ENCODE measurements at places on chromosomes 7 and 10.

DNA sequence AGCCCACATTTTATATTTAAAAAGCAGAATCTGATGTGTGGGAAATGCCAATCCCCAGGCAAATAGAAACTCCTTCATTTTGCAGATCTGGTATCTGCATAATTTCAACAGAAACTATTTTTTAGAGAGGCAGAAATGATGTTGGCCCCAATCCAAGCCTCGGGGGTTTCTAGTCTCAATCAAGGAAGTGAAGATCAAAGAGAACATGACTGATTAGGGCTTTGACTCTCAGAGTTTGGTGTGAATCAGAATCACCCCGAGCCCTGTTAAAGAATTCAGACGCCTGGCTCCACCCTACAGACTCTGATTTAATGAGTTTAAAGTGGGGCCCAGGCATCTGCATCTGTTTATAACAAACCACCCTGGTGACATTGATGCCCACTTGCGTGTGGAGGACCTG lies 36.7 kb upstream of the UBE2H start:
- DNase-seq: peak; percentile 67

DNA sequence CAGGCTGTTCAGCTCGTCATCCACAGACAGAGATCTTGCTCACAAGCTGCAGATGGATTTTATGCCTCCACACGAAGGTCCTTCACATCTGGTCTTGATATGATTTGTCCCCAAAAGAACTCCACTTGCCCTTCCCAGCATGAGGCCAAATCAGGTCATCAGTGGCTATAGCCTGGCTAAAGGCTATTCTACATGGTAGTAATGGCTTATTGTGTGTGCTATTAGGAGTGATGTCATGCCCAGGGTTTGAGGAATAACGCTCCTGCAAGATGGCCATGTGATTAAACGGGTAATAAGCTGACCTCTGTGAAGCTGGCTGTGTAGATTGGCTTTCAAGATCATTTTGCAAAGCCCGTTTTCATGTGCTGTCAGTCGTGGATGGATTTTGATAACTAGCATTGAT lies 313.8 kb downstream of the FRMD4A start:
- no peak for DNase-seq

GRCh38 chr7:8371742-8372141 lies 61.7 kb upstream of the NXPH1 start:
- DNase-seq: no peak

DNA sequence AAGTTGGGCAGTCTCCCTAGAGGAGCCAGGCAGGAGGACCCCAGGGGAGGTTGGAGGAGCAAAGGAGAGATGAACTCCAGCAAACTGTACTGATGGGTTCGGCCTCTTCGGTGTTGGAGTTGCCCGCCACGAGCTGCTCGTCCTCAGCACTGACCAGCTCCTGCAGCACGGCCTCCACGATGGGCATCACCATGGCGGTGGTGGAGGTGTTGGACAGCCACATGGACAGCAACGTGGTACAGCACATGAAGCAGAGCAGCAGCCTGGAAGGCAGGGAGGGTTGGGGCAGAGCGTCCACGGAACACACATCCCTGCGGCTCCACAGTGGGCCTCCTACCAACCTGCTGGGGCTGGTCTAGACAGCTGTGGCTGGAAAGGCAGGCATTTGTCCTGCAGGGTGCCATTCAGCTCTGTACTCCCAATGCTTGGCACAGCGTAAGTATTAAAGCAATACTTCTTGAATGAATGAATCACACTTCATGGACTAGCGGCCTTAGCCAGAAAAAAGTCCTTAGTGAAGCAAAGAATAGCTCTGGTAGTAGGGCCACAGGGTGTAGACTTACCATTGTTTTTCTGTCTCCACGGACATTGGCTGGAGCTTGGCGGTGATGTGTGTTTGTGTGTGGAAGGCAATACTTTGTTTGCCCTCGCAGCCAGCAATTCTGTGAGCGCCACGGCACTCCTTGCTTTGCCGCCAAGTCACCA lies 21.8 kb downstream of the SLC13A4 start:
- DNase-seq: no peak

DNA sequence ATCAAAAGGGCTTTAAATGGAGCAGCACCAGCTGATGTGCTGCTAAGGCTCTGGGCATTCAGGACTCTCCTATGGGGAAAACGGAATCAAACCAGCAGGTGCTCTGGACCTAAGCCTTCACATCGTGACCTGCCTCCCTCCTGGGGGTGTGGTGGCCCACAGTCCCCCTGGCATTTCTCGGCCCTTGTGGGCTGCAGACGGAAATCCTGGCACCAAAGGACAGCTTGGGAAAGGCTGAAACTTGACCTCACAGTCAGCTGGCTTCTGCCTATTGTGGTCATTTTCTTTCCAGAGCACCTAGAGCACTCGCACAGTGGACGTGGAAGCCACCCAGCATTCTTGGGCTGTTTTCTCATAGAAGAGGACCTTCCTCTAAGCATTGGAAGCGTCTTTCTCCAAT lies 74.8 kb downstream of the TPST1 start:
- DNase-seq: no peak

DNA sequence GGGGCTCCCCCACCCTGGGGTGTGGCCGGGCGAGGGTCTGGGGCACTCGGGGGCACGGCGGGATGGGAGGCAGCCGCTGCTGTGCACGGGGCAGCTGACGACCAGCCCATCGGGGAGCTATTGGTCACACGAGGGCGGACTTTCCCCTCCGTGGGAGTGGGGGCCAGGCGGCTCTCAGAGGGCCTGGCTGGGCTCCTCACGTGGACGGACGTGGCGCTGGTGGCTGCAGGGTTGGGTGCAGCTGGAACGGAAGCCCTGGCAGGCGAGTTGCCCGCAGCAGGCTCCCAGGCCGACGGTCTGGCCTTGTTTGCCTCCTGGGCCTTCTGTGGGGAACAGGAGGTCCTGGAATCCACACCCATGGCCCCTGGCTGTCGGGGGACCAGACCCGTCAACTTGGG lies 14.3 kb downstream of the MICALL2 start:
- DNase-seq: no peak

DNA sequence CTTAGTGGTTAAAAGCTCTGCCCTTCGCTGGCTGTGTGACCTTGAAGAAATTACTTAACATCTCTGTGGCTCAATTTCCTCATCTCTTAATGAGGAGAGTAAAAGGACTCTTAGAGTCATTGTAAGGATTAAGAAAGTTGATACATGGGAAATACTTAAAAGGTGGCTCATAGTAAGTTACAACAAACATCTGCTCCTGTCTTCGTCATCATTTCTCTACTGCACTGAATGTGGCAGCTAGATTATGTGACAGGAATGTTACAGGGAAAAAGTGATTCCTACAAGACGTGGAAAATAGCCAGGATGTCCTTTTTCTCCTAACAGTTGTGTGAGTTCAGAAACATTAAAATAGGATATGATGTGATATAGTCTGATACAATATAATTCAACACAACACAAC lies 184.7 kb downstream of the FRMD4A start:
- no peak for DNase-seq

- DNase-seq: no peak
Measured at GRCh38 chr7:47026780-47027361, 555.0 kb downstream of the TNS3 start.

DNA sequence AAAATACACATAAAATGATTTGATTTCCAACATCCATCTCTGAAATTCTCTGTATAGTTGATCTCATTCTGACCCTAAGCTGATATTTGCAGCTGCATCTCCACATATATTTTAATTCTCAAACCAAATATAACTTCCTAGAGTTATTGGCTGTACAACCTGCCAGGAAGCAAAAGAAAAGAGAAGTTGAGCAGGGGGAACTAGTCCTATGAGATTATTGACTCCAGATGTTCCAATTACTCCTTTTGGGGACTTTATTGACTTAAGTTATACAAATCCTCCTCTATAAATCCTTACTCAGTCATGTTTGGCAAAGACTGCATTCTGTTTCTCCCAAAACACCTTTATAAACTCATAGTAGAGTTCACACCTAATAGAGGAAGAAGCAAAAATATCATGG lies 599.4 kb upstream of the ANKRD30A start:
- DNase-seq: no peak

DNA sequence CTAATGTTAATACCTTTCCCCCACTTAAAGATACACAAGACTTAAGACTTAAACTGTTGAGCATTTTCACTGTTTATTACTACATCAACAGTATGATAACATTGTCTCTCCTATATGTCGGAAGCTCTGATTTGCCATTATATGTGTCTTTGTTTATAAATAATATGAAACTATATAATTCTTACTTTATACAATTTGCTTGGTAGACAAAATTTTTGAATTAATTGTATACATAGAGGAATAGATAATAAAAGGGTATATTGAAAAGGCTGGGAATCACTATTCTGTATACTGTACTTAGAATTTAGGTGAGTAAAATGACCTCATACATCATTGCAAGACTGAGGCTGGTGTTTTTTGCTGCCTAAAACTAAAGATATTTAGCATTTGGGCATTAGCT lies 82.1 kb upstream of the HDAC9 start:
- DNase-seq: no peak

- no peak for DNase-seq
Measured at GRCh38 chr7:87709258-87709657, 81.1 kb downstream of the RUNDC3B start.

DNA sequence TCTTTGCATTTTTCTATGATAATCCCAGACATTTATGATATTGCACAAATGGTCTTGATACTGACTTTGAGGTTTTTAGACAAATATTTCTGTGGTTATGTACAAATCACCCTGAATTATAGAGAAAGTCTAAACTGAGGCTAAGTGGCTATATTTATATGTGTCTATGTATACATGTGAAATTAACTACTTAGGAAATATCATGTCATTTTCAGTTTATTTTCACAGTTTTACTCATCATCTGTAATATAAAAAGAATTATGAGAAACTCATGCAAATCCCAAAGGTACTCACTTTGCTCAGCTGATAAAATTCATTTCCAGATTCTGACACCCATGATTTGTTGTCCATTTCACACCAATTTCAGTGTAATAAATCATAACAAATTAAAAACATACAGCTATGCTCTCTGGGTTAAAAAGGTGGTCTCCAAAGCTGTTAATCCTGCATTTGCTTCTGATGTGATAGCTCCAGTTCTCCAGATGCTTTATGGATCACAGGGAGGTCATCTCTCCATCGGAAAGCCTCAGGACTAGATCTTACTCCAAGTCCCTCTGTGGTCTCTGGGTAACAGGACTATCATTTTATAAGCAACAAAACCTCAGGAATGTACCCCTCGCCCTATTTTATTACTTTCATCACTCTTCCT lies 673.9 kb downstream of the PARD3 start:
- DNase-seq: no peak

GRCh38 chr10:25707976-25708671 lies 225.9 kb upstream of the MYO3A start:
- no peak for DNase-seq

- DNase-seq: no peak
Measured at GRCh38 chr7:159027789-159028507, 116.7 kb downstream of the VIPR2 start.

DNA sequence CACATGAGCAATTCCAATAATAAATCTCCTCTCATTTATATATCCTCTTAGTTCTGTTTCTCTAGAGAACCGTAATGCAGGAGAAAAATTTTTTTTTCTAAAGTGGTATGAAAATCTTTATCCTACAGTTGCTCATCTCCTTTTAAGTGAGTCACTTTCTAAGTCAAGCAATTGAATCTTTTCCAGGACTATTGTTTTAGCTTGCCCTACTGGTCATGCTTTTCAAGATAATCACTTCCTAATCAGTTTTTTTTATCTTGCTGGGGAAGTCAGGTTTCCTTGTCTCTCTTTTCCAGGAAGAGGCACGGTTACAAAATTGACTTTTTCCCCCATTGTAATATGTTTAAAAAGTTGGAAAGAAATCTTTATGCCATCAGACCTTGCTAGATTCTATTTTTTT lies 44.0 kb downstream of the INPP5F start:
- DNase-seq: no peak

DNA sequence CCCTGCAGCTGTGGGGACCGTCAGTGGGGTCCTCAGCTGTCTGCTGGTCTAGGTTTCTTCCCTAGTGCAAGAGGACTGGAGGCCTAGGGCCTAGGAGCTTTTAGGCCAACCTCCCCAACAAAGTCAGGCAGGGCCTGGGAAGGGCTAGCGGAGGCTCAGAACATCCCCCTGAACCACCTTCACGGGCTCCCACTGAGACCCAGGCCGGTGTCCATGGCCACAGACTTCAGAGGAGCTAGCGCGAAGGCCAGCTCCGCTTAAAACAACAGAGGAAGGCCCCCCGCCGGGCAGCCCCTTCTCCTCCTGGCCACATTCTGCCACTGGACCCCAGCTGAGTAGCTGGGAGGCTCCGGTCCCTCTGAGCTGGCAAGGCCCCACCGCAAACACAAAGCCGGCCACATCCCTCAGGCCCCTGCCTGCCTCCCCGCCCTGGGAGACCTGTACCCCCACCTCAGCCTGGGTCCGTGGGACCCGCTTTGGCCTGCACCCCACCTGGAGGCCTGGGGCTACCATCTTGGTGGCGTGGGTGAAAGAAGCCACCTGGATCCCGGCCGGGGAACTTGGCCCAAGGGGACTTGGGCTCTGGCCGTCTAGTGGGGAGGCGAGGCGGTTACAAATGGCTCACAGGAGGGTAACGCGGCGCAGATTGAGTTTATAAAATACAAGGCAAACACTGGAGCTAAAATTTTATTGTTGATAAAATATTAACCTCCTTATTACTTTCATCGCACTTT lies 5.4 kb upstream of the UNCX start:
- no peak for DNase-seq

DNA sequence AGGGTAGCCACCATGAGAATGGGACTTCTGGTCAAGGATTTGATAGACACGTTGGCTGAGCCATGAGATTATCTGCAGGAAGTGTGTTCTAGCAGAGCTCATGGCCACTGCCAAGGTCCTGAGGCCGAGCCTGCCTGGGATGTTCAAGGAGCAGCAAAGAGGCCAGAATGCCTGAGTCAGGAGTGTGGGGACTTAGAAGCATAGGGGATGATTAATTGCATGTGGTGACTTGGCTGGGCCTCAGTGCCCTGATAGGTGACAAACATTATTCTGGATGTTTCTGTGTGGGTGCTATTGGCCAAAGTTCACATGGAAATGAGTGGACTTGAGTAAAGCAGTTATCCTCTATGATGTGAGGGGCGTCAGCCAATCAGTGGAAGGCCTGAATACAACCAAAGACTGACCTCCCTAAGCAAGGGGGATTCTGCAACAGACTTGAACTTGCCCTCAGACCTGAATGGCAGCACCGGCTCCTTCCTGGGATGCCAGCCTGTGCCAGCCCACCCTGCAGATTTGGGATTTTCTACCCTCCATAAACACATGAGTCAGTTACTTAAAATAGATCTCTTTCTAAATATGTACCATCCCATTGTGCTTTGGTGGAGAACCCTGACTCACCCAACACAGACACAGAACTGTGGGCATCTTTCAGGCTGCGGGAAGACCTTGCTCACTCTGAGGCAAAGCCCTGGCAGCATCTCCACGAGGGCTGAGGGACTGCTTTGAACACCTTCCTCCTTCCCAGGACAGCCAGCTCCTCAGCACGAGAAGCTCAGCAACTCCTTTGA lies 363.9 kb upstream of the MGMT start:
- DNase-seq: no peak

Measured in activated T-cell treated with anti-CD3 and anti-CD28 coated beads, Interleukin-2, amount 50 U/mL, for 72 hours (primary cell).